ENCODE measurements at places on chromosomes 1 and 21. TPM values are rescaled to one million over a fixed set of nuclear protein-coding genes. Genes with fewer than 3 reads are reported as not detected.

SLC1A7 gene
- total RNA-seq: 0.16 TPM

- no peak for DNase-seq
- H3K4me1 ChIP-seq: no peaks in the 10 kb centered on the region
- H3K4me3 ChIP-seq: peak overlapping the region; percentile 81
Observed at GRCh38 chr1:92298213-92298572, 594 bp downstream of the GLMN start.

- no peaks in the 10 kb centered on the region for H3K36me3 ChIP-seq
- DNase-seq: no peak
- H3K4me3 ChIP-seq: no peak overlapping the region
- no peak overlapping the region for H3K27ac ChIP-seq
Observed at GRCh38 chr1:53892911-53893310, 1.1 kb upstream of the DIO1 start.

- H3K4me3 ChIP-seq: no peak overlapping the region
- H3K4me1 ChIP-seq: peaks cover 7% of the 10 kb centered on the region
- DNase-seq: no peak
- no peaks in the 10 kb centered on the region for H3K36me3 ChIP-seq
- no peaks in the 10 kb centered on the region for H3K27me3 ChIP-seq
Observed at GRCh38 chr1:25343872-25344271, 5.7 kb downstream of the TMEM50A start.

ADAM30 gene
- total RNA-seq: not detected

CELA2A gene
- total RNA-seq: not detected

TTC22 gene
- 0.32 TPM for total RNA-seq

DNA sequence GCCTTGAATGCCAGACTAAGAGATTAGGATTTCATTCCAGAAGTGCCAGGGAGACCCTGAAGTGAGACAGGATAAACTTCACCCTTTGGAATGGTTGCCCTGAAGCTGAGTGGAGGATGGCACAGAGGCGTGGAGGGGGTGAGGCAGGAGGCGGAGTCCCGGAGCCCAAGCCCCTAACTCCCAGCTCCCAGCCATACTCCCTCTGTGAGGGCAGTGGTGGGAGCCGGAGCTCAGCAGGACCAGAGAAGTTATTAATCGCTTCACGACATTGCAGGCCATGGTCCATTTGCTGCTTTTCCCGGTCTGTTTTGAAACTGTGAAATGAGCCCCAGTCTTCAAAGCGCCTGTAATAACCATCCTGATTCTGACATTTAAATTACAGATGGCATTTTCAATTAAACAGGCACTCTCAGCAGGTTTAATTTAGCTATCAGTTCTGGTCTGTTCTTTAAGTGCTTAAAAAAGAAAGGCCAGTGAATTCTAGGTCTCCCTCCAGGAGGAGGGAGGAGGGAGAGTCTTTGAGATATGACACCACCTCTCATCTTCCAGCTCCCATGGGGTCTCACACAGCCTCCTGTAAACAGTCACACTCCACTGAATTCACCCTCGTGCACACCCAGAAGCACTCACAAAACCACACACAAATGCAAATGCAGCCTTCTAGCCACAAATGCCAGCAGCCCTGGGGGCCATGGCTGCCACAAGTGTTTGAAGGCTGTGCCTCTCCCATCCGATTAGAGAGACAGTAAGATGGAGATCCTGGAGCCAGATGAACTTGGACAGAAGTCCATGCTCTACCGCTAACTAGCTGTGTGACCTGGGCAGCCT is 19.6 kb downstream of the FBXO2 start:
- no peaks in the 10 kb centered on the region for H3K4me1 ChIP-seq
- no peak overlapping the region for H3K4me3 ChIP-seq
- H3K27me3 ChIP-seq: peaks cover 32% of the 10 kb centered on the region
- H3K27ac ChIP-seq: no peak overlapping the region

DNA sequence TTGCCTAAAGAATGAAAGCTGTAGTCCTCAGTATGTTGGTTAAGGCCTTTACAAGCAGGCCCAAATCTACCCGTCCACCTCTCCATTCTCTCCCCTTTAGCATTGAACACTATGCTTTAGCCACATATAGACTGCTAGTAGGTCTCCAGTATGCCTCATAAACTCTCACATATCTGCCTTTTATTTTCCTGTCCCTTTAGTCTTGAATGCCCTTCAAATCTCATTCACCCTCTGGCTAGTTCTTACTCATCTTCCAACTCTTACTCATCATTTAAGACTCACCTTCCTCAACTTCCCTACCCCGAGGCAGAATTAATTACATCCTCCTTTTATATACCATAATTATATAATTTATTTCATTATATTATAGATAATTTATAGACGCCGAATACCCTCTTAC is 78.7 kb upstream of the TSPAN2 start:
- H3K27ac ChIP-seq: no peak overlapping the region
- H3K27me3 ChIP-seq: no peaks in the 10 kb centered on the region
- no peak overlapping the region for H3K4me3 ChIP-seq
- no peaks in the 10 kb centered on the region for H3K4me1 ChIP-seq

SDHC gene
- 18.0 TPM for total RNA-seq

- H3K4me3 ChIP-seq: peak within 1 kb of the TSS; percentile 56
- no peaks in the 10 kb centered on the region for H3K27me3 ChIP-seq
- DNase-seq: no peak
- peak within 1 kb of the TSS; percentile 82 for H3K27ac ChIP-seq
- no peaks in the 10 kb centered on the region for H3K36me3 ChIP-seq
- H3K4me1 ChIP-seq: peaks cover 7% of the 10 kb centered on the region
Observed at GRCh38 chr21:42653231-42654061, at the start of gene PDE9A. PDE9A (plus strand) TSS chr21:42653621; CDS start chr21:42653815, 194 bp downstream.

DNA sequence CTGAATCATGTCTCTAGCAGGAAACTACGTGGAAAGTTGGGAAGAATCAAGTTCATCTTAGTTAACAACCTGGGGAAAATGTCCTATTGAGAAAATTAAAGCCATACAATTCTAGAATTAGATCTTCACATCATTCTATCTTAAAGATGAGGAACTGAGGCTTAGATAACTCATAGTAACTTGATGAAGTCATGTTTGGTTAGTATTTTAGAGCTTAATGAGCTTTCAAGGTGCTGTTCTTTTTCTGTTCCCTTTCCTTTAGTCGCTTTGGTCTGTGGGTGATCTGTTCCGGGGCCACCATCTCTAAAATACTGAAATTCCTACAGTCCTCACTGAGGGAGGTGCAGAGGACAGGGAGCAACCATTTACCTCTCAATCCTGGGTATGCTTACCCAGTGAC is 4.3 kb upstream of the GLUL start:
- H3K36me3 ChIP-seq: no peaks in the 10 kb centered on the region
- H3K27me3 ChIP-seq: no peaks in the 10 kb centered on the region
- no peak overlapping the region for H3K4me3 ChIP-seq

OR2AK2 gene
- 0.44 TPM for total RNA-seq

ZMYND12 gene
- 3.8 TPM for total RNA-seq

All from breast epithelium (tissue), 4 donors.